ENCODE measurements at places on chromosomes 5 and 9.

- DNase-seq, result no peak
Observed at GRCh38 chr5:115170134-115170928, 623 bp upstream of the TRIM36 start.

DNA sequence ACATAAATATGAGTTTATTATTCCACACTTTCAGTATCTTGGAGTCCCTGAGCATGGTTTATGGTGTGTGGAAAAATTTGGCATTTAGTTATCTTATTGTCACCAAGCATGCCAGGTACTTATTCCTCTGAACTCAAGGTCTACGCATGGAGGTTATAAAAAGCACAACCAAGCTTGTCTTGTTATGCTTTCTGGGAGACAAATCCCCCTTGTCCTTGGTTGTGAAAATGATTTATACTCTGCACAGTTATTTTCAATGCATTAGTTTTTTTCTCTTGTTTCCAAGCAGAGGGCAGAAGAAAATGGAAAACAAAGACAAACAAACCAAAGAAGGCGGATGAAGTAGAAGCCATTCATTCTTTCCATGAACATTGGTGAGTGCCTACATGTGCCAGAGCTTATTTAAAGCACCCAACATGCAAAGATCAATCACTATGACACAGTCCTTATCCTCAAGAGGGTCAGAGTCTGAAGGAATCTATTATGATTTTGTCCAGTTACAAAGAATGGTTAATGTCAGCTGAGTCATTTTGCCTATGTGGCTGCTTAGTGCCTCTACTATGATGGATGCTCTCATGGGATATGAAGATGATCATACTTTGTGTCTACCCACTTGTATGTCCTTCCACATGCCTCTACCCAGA lies 323.1 kb downstream of the TENT4A start:
- DNase-seq, result no peak

DNA sequence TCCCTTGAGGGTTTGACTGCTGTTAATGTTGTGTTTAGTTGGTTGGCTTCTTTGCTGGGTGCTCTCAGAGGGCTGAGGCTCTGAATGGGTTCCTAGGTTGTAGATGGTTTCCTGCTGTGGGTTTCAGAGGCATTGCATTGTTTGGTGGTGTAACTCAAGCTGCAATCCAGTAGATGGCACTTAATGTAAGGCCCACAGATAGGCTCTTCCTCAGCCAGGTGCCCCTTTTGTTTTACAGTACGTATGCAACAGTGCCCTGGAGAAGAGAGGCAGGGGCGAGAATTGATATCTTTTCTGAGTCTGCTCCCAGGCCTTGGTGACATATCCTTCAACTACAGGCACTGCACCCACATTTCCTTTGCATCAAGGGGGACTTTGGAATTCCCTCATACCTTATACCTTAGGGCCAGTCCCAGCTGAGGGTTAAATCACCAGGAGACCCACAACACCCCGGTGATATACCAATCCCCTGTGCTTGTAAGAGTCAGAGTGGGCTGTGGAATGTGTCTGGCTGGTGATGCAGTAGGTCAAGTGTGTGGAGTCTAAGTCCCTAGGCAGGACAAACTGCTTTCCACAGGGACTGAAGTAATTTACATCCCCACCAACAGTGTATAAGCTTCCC lies 7.0 kb upstream of the UGT3A2 start:
- DNase-seq, result no peak

- DNase-seq, result no peak
Observed at GRCh38 chr5:134227776-134228175, 1.9 kb upstream of the PPP2CA start.

DNA sequence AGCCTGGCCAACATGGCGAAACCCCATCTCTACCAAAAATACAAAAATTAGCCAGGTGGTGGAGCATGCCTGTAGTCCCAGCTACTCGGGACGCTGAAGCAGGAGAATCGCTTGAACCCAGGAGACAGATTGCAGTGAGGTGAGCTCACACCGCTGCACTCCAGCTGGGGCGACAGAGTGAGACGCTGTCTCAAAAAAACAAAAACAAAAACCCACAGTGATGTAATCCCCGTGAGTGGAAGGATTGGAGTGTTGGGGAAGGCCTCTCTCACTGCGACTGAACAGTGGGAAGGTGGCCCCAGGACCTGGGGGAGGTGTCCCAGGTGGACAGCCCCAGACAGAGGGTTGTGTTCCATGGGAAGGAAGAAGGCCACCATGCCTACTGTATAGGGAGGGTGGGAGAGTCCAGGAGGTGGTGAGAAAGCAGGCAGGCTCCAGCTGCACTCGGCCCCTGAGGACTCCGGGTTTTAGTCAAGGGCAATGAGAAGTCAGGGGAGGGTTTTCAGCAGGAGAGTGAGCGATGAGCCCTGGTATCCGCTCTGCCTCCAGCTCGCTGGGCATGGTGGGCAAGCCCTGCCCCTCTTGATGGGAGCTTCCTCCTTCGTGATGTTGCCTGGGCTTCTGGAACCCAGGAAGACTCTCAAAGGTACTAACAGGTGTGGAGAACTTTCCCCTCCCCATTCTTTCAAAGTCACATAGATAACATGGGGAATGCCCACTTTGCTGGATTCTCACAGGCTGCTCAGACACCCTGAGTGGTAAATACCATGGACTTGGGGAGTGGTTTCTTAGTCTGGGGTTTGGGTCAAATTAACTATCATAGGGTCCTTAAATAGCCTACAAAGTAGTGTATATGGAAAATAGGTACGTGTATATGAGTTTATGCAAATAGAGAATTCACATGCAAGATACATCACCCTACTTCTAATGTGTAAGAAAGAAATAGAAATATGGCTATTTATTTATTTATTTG lies 74.7 kb downstream of the PPARGC1B start:
- no peak for DNase-seq

GRCh38 chr5:3429962-3430361 lies 165.7 kb upstream of the IRX1 start:
- DNase-seq, result no peak

Measured in right lung (tissue), 10 donors.